ENCODE measurements at places on chromosomes 3 and 15.
A peak's percentile ranks its signal among the peaks of the same experiment; 100 is the strongest.

- no peak for DNase-seq
Measured at GRCh38 chr15:88487796-88488523, 20.5 kb downstream of the MRPS11 start.

DNA sequence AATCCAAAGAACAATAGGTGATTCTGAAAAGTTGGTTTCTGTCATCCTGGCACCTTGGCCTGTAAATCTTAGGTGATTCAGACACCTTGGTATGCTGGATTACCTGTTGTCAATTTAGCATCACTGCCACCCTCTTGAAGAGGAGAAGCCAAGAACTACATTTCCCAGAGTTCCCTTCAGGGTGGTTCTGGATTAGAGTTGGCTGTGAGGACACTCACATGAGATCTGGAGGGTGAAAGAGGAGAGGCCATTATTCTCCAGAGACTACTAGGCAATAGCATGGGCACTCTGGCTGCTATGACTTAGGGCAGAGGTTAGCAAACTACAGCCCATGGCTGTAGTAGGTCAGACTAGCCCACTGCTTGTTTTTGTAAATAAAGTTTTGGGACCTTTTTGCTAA lies 41.7 kb upstream of the CORO2B start:
- no peak for DNase-seq

GRCh38 chr15:40306908-40307307 lies 827 bp downstream of the PLCB2 start:
- no peak for DNase-seq

- no peak for DNase-seq
Measured at GRCh38 chr3:183182732-183183610, 20.4 kb upstream of the LAMP3 start.

DNA sequence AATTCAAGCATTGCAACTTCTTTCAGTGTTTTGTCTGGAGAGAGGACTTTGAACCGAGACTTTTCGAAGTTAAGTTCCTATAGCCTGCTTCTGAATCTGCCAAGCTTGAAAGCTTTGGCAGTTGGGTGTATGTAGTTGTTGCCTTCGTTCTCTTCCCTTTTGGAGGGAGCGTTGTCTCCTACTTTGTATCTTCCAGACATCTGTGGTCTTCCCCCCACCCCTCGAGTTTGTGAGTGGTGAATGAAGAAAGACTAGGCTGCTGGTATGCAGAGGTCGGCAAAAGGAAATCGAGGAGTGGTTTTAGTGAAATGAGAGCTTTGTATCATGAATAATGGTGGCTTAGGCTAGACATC lies 1.3 kb downstream of the CTNNB1 start:
- peak; percentile 70 for DNase-seq

DNA sequence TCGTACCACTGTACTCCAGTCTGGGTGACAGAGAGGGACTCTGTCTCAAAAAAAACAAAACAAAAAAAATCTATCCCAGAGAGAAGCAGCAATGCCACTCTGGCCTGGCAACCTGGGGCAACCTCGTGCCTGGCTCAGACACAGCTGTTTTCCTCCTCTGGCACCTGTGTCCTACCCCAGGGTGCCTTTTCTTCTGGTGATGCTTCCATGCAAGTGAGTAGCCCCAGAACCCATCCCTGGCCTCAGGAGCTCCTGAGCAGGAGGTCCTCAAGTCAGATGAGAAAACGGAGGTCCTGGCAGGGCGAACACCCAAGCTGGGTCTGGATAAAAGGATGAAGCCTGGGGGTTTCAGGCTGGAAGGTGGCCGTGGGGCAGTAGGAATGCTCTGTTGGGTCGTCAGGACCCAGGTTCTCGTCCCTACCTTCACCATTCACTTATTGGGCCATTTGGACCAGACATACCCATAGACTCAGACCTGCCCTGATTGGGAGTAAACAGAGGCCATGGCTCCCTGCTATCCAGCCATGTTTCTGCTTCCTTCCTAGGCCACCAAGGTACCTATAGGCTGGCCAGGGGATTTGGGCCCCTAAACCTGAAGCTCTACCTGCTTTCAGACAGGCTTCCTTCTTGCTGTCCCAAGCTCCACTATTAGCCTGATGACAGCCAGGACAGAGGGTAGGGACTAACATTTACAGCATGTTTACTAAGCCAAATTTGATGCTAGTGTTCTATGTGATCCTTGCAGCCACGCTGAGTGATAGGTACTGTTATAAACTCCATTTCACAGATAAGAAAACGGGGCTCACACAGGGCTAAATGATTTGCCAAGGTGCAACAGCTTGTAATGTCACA lies 102.2 kb downstream of the DAPK2 start:
- DNase-seq: no peak

DNA sequence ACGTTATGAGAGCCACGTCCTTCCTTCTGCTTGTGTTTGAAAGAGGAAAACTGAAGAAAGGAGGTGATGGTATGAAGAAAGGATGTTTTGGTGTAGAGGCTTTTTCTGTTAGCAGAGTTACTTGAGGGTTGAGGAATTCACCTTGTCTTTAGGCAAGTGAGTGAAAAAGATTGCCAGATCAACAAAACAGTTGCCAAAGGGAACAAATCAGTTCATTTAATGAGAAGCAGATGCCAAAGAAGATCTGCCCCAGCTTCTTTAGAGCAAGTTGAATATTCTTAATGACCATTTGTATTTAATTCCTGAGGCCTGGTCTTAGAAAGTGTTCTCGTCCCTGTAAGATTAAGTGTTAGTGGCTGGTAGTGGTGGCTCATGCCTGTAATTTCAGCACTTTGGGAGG lies 2.6 kb downstream of the CHCHD6 start:
- DNase-seq: no peak

- peak; percentile 98 for DNase-seq
Measured at GRCh38 chr3:126782536-126782935, 78.5 kb downstream of the CHCHD6 start.
